Fibroblast of skin of back (primary cell): ENCODE measurements at places on chromosomes 3 and 15.

- DNase-seq, result no peak
Observed at GRCh38 chr3:129878355-129878754, 15.2 kb downstream of the TMCC1 start.

- no peak for DNase-seq
Observed at GRCh38 chr15:93219859-93220420, 130.9 kb upstream of the RGMA start.

GRCh38 chr15:29208352-29208751 lies 61.3 kb downstream of the NSMCE3 start:
- peak; percentile 6 for DNase-seq

DNA sequence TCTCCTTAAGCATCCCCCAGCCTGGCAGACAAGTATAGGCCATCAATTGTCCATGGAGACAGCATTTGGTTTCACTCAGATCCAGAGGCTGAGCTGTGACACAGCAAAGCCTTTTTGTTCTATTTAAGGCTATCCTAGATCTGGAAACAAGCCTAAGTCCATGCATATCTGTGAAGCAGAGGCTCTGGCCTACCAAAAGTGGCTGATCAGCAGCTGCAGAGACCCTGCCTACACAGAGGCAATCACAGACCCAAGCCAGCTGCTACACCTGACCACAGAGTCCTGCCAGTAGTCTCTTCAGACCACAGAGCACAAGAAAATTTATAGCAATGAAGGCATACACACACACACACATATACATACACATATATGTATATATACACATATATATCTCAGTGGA lies 501.7 kb upstream of the ARPP21 start:
- no peak for DNase-seq

- DNase-seq, result no peak
Observed at GRCh38 chr15:71937650-71938311, 127.4 kb downstream of the NR2E3 start.

GRCh38 chr15:82315519-82316246 lies 33.6 kb downstream of the GOLGA6L10 start:
- DNase-seq, result no peak

- no peak for DNase-seq
Observed at GRCh38 chr3:20235796-20236195, 49.8 kb upstream of the SGO1 start.

DNA sequence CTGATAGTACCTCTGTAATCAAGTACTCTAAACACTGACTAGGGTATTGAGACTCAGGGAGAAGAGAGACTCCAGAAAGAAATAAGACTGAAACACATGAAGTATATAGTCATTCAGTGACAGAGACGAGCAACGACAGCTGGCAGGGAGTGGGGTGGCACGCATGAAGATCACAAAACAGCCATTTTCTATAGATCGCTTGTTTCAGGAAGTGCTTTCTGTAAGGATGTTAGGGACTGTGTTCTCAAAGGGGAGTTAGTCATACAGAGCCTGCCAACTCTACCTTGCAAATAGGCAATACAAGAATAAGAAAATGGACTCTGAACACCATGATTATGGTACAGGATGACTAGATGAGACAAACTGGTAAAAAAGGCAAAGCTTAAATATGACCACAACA lies 139.5 kb downstream of the TBL1XR1 start:
- DNase-seq, result no peak

DNA sequence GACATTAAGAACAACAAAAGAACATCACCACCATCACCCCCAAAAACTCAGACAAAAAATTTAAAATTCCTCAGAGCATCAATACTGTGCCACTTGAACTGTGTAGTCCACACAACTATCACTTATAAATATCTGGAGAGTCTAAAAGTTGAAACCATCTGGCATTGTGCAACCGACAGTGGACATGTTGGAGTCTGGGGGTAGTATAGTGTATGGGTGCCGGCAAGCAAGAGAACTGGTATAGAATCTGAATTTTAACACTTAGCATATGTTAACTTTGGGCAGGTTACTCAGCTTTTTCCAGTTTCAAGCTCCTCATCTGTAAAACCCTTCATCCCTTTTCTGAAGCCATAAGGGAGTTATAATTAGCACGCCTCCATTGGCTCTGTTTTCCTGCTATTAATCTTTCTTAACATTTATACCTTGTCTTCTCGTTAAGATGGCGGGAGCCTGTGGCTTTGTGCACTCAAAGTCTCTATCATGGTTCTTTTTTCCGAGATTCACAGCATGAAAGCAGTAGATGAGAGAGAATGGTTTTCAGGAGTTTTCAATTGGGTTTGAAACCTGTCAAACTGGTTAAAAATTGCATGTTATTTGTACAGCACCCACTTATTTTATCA lies 255.7 kb upstream of the TBL1XR1 start:
- DNase-seq, result no peak

DNA sequence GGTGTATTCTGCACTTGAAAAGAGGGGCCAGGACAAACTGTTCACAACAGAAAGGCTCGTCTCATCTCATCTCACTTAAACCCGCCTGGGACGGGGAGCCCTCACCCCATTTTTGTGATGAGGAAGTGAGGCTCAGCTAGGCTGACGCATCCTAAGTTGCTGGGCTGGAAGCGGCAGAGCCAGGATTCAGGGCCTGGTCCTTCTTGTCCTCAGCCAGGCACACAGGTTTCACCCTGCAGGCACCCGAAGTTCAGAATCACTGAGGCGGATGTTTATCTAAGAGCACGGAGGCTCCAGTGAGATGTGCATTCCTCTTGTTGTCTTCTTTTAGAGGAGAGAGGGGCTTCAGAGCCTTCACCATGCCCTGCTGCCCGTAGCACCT lies 51.1 kb upstream of the PLXNA1 start:
- no peak for DNase-seq

DNA sequence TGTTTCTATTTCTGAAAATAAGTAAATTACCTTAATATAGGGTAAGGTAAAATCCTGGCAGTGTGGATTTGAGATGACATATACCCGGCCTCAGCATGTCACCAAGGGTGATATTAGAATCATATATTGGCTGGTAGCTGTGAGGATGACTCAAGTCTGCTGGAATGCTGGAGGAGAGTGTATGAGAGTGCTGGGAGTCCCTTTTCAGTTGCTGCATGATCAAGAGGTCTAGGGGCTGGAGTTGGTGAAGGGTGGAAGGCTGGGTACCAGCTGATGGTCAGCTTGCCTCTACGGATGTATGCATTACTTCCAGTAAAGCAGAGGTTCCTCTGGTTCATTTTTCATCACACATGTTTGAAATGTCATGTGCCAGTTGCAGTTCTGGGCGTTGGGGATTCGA lies 40.6 kb downstream of the SLC25A26 start:
- peak; percentile 71 for DNase-seq

GRCh38 chr15:33194237-33194636 lies 277 bp downstream of the FMN1 start:
- DNase-seq, result no peak

GRCh38 chr3:18825665-18826064 lies 322.6 kb upstream of the KCNH8 start:
- DNase-seq, result no peak

DNA sequence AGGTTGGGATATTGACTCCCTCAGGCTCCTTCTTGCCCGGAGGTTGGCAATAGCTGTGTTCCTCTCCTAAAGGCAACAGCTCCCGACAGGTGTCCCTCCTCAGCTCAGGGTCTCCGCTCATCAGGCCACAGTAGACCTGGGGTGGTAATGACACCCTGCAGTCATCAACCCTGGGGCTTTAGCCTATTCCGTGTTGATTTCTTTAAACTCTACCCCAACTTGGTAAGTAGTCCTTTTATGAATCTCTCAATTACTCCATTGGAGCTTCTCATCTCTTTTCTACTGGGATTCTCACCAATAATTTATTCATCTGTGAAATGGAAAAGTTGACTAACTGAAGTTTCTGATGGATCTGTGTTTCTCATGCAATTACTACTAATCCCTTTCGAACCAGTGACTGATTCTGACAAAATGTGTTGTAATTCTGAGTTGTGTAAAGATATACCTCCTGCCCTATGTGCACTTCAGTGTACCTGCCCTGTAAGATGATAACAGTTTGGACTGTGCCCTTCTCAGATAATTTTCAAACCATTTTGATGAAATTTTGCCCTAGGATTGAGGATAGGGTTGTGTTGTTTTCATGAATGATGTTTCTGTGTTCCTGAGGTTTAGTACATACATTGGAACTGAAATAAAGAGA lies 89.7 kb downstream of the RPL39L start:
- DNase-seq, result no peak

GRCh38 chr3:50554553-50554952 lies 13.0 kb downstream of the C3orf18 start:
- no peak for DNase-seq

DNA sequence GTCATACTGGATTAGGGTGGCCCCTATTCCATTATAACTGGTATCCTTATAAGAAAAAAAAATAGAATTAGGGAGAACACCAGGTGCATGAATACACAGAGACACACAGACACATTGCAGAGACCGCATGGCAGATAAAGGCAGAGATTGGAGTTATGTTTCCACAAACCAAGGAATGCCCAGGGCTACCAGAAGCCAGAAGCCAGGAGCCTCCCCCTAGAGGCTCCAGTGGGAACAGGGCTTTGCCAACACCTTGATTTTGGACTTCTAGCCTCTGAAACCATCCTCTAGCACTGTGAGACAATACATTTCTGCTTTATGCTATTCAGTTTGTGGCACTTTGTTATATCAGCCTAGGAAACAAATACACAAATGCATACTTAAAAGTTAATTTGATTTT lies 10.4 kb downstream of the GOLM2 start:
- no peak for DNase-seq

GRCh38 chr3:23829242-23829934 lies 23.6 kb downstream of the UBE2E1 start:
- no peak for DNase-seq

DNA sequence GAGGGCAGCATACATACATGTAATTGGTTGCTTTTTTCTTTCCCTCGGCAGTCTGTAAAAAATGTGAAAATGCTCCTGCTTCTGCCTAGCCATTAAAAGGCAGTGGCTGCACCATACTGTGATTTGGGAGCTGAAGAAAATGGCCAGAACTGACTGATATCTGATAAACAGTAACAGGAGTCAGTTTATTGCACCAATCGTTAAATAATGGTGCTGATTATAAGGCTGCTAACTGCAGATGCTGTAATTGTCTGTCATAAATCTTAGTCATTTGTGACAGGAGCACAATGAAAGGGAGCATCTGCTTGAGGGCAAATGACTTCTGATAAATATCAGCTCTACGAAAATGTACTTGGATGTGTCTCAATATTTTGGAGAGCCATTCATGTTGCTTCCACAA lies 263.1 kb upstream of the DNAJC19 start:
- no peak for DNase-seq

- DNase-seq, result peak; percentile 33
Observed at GRCh38 chr3:107285197-107285596, 92.0 kb upstream of the CCDC54 start.

GRCh38 chr15:66481107-66481856 lies 16.3 kb downstream of the SNAPC5 start:
- DNase-seq, result no peak

DNA sequence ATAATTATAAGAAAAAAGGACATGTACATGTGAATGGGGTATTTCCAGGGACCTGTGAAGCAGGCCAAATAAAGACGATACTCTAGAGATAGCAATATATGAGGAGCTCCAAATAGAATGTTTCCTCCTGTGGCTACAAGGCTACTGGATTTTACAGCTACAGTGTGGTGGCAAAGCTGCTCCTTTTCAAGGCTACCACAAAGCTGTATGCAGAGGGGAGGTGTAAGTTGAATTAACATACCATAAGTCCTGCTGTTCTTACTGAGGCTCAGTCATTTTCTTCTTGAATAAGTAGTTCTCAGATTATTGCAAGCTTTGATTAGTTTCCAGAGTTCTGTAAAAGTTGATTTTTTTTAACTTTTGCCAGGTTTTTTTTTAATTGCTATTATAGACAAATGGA lies 1184.6 kb upstream of the EPHA6 start:
- DNase-seq, result no peak

DNA sequence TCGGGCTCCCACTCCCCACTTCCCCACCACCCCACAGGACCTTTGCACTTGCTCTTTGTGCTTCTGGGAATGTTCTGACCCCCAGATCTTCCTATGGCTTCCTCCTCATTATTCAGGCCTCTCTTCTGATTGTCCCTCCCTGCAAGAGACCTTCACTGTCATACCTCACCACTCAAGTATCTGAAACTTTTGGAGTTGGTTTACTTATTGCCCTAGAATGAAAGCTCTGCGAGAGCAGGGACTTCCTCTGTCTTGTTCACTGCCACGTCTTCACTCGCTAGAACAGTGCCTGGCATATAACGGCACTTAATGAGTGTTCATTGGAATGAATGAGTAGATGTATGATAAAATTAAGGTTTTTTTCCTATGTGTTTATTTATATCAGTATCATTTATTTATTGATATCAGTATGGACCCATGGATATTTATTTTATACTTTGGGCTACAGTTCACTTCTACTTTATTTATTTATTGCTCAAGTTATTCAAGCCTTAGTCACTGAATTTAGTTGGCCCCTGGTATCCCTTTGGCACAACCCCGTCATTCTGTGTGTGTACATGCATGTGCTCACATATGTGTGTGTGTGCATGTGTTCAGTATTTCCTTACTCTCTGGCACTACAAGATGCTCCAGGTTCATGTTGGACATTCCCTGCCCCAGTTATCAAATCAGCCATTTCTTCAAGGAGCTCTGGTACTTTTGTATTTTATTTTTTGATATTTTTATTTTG lies 197.6 kb downstream of the THSD4 start:
- peak; percentile 21 for DNase-seq

DNA sequence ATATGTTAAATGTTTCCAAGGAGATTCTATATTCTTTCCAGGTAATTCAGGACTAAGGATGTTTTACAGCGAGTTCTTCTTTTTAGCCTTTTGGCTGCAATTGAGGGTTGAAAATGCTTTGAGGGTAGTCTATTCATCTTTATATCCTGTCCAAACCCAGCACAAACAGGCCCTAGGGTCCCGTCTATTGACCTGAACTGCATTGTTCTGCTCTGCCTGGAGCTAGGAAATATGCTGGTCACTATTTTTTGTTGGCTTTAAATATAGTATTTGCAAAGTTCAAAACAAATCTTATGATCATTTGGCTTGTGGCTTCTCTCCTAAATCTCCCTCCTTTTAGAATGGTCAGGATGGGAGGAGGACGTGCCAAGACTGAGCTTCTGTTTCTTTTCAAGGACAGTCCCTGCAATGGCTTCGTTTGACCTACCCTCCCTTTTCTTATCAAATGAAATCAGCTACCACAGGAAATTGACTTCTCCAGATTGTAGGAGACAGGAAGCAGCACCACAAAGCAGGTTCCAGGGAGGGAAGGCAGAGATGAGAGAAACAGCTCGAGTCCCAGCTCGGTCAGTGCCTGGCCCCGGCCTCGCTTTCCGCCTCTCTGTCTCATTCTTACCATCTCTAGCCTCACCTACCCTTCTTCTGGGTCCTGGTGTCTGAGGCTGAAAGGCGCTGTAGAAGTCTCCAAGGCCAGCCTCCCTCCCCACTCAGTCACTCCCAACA lies 27.6 kb upstream of the NRROS start:
- DNase-seq, result no peak

GRCh38 chr3:76222201-76222600 lies 436.9 kb upstream of the ZNF717 start:
- peak; percentile 22 for DNase-seq

- DNase-seq, result no peak
Observed at GRCh38 chr15:100937171-100937570, 18.0 kb downstream of the LRRK1 start.

- no peak for DNase-seq
Observed at GRCh38 chr3:180860180-180860858, 52.2 kb upstream of the FXR1 start.
